ENCODE measurements at places on chromosomes 6 and 20.

DNA sequence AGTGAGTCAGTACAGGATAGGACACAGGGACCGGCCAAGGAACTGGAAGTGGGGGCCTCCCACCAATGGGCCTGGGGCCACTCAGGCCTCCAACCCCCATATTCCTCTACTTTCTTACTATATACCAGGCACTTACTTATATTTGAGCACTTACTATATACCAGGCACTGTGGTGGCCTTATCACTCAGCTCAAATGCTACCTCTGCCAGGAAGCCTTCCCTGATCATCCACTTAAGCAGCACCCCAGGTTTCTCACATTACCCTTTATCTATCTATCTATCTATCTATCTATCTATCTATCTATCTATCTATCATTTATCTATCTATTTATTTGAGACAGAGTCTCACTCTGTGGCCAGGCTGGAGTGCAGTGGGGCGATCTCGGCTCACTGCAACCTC lies 12.3 kb upstream of the UBE2V1 start:
- no peak for DNase-seq

GRCh38 chr20:52212943-52213342 lies 21.4 kb upstream of the ZFP64 start:
- no peak for DNase-seq

DNA sequence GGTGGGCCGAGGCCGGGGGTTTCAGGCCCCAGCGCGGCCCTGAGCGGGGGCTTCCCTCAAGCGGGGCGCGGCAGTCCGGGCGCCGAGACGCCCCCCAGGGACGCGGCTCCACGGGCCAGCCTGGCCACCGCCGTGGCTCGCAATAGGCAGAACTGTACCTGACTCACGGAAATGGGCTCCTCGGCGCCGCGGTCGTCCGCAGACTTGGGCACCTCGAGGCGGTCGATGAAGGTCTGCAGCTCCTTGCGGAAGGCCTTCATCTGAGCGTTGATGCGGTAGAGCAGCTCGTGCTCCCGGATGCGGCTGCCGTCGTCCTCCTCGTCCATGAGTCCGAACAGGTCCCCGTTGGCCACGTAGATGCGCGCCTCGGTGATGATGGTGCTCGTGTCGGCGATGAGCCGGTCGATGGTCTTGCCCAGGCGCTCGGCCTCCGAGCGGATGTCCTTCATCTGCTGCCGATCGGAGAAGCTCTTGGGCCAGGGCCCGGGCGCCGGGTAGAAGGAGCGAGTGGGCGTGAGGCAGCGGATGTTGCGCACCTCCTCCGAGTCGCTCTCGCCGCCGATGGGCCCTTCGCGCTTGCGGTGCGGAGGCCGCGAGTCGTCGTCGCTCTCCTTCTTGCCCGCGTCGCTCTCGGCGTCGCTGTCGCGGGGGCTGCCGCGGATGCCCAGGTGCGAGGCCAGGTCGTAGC lies 16.1 kb upstream of the KIAA0408 start:
- DNase-seq = no peak

- no peak for DNase-seq
Observed at GRCh38 chr6:1611572-1612298, 2.0 kb downstream of the FOXC1 start.

DNA sequence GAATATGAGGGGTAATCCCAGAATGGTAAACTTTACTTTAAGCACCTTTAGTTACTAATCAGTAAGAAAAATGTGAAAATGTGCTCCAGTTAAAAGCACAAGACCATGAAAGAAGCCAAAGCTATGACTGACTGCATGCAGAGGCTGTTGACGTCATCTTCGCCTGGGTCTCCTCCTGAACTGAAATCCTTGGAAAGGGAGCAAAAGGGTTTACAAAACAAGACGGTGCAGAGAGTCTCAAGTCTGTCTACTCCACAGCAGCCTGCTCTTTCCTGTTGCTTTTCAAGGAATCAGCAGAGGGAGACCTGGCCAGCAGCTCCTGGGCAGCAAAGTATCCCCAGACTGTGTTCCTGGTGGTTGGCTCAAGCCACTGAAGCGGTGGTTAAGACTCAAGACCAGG lies 10.2 kb downstream of the FKBP1A start:
- no peak for DNase-seq

DNA sequence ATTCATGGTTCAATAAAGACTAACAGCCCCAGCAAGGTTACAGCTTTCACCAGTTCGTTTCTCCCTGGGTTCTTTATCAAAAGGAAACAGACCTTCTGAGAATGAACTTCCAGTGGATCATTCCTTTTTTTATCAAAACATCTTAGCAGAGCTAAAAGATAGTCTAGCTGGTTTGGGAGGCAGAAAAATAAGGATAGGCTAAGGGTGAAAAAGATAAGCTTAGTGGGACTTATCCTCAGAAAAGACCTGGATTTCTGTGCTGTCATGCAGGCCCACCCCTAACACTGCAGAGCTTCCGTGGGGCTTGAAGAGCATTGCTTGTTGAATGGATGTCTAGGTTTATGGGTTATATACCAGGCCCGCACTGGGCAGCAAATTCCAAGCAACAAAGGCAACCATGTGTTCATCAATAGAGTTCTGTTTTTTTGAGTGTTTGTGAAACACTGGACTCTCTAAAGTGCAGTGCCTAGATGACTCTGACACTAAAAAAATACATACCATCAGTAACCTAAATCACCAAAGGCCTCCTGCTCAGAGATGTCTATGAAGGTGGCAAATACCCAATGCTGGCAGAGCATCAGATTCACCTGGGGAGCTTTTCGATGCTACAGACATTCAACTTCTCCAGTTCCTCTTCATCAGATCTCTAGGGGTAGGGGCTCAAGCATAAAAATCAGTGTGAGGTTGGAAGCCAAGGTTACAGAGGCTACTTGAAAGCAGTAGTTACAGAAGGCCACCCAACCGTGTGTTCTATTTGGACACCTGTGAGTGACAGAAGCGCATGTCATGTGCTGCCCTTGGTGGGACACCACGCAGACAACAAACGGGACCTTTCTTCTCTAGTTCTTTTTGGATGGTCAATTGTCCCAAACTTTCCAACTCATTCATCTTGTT lies 53.0 kb downstream of the TNFAIP3 start:
- DNase-seq = no peak

GRCh38 chr6:35562060-35562459 lies 49.4 kb upstream of the TULP1 start:
- DNase-seq = no peak

GRCh38 chr6:43277643-43278523 lies 20.2 kb upstream of the SLC22A7 start:
- DNase-seq = no peak

GRCh38 chr6:3214898-3215297 lies 12.6 kb downstream of the TUBB2B start:
- DNase-seq = no peak

GRCh38 chr6:48184648-48185047 lies 73.7 kb upstream of the PTCHD4 start:
- DNase-seq = no peak

GRCh38 chr6:37021356-37022129 lies 16.1 kb downstream of the FGD2 start:
- DNase-seq = no peak

DNA sequence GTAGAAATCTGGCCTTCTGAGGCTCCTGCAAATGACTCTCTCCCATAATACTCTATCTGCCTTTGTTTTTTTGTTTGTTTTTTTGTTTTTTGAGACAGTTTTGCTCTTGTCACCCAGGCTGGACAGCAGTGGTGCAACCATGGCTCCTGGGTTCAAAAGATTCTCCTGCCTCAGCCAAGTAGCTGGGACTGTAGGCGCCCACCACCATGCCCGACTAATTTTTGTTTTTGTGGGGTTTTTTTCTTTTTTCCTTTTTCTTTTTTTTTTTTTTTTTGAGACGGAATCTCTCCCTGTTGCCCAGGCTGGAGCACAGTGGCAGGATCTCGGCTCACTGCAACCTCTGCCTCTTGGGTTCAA lies 16.6 kb upstream of the STK38 start:
- no peak for DNase-seq

GRCh38 chr6:40439026-40439800 lies 148.0 kb downstream of the LRFN2 start:
- no peak for DNase-seq

GRCh38 chr6:37435816-37436215 lies 2.8 kb downstream of the CMTR1 start:
- no peak for DNase-seq

DNA sequence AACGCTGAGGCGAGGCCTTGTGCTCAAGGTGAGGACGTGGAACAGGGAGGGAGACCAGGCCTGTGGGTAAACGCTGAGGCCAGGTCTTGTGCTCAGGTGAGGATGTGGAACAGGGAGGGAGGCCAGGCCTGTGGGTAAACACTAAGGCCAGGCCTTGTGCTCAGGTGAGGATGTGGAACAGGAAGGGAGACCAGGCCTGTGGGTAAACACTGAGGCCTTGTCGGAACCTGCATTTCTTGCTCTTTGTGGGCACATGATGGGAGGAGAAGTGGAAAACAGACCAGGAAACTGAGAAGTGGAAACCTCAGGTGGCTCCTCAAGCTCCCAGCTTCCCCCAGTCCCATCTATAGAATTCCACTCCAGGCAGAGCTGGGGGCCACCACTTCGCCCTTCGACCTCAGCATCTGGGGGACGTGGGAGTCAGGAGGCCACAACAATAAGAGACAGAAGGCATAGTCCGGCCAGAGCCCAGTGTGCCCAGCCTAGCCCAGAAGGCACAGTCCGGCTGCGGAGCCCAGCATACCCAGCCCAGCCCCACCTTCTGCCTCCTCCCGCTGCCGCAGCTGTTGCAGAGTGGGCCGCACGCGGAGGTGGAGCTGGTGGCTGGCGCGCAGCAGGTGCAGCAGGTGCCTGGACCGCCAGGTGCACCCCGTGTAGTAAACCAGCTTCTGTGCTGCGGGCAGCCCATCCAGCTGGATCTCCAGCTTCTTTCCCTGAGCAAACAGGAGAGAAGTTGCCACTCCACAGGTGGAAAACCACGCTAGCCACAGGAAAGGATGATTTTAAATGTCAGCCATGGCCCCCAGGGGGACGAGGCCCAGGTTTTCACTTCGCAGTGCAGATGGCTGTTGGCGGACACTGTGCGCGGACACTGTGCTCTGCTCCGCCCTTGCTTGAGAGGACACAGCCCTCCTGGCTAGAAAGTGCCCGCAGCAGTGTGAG lies 17.5 kb downstream of the FRMD1 start:
- no peak for DNase-seq

DNA sequence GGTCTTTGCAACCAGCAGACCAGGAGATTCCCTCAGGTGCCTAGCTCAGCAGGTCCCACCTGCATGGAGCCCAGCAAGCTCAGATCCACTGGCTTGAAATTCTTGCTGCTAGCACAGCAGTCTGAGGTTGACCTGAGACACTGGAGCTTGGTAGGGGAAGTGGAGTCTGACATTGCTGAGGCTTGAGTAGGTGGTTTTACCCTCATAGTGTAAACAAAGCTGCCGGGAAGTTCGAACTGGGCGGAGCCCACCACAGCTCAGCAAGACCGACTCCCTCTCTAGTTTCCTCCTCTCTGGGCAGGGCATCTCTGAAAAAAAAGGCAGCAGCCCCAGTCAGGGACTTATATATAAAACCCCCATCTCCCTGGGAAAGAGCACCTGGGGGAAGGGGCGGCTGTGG lies 34.3 kb downstream of the PRSS35 start:
- DNase-seq = no peak

- DNase-seq = no peak
Observed at GRCh38 chr20:57323034-57323433, 6.6 kb upstream of the SPO11 start.

- no peak for DNase-seq
Observed at GRCh38 chr20:7274870-7275269, 507.4 kb downstream of the BMP2 start.

GRCh38 chr6:72739368-72739779 lies 117.5 kb downstream of the KCNQ5 start:
- DNase-seq = no peak

GRCh38 chr6:165858586-165858985 lies 195.5 kb upstream of the PDE10A start:
- DNase-seq = no peak

- no peak for DNase-seq
Observed at GRCh38 chr6:138468320-138469015, 30.8 kb downstream of the NHSL1 start.

DNA sequence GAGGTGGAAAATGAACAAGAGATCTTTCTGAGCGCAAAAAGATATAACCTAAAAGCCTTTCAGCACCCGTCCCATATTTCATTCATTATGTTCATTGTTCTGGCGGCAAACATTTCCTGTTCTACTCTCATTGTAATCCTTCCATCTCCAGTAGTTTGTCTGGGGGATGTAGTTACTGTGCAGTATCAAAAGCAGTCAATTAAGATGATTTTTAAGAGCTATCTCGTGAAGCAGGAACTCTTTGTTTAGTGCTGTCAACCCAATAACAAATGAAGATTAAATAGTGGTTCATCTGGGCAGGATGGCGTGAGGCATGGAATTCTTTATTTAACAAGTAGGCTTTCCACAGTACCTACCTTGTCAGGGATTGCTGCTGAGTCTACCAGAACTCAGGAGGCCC lies 876.7 kb downstream of the HACE1 start:
- no peak for DNase-seq

DNA sequence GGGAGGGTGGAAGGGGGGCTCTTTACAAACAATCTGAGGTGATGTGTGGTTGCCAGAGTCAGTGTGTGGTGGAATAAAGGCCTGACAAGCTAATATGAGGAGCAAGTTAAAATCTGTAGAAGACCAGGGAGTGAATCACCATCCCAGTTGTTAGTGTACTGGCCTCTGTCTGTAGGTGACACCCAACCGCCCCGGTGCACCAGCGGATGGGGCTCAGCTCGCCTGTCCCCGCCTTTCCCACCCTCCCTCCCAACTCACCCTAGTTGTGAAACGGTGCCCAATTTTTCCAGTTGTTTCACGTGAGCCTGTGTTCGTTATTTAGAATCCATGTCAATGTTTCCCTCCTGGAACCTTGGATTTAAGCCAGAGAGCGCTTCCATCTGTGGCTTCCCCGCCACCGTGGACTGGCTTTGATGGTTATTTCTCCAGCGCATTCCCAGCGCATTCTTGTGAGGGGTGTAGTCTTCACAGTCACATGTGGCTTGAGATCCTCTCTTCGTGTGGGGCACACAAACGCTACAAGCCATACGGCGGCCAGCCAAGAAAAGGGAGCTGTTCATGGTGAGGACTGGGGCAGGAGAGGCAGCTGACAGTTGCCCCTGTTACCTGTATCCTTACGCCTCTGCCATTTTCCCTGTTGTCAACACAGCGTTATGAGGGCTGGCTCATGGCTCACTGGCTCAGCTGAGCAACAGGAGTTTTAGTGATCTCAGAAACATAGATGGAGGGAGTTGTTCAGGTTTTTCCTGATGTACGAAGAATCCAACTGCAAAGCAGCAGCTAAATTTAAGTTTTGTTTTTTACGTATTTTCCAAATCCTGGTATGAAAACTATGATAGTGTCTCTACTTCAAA lies 137.6 kb downstream of the ZDHHC14 start:
- no peak for DNase-seq

- no peak for DNase-seq
Observed at GRCh38 chr6:137424251-137424650, 69.9 kb downstream of the OLIG3 start.

DNA sequence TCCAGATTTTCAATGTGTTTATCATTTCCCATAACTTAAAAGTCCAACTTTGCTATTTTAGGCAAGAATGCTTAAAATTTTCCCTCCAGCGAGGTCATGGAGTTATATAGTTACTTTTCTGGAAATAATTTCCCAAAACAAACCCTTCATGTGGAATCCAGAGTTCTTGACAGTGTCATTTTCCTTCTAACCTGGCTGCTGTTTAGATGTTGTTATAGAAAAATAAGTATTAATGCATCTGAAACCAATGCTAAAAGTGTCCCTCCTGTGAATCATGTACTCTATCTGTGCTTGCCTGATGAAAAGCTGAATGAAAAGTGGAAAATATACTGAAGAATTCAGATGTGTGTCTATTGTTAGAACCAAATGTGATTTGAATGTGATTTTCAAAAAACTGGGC lies 245.3 kb upstream of the HSF2 start:
- DNase-seq = no peak

Data from bone marrow (tissue), 2 donors.